Fibroblast of the aortic adventitia (primary cell): ENCODE measurements at places on chromosomes 3 and 15.

GRCh38 chr3:129892486-129892856, 1.0 kb downstream of the TMCC1 start:
- DNase-seq: no peak

DNA sequence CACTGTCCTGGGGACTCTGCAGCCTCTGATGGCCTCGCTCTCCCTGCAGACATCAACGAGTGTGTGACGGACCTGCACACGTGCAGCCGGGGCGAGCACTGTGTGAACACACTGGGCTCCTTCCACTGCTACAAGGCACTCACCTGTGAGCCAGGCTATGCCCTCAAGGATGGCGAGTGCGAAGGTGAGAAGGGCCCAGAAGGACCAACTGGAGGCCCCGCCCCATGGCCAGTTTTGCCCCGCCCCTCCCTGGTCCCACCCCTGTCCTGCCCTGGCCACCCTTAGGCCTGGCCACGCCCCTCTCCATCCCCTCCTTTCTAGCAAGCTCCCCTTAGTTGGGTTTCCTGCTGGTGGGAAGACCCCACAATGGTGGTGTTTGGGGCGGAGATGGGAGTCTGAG, 77.5 kb downstream of the FBLN2 start:
- DNase-seq: no peak

GRCh38 chr3:184399410-184399809, 19.6 kb downstream of the CHRD start:
- DNase-seq: peak; percentile 95

GRCh38 chr3:77420336-77420735, 380.4 kb downstream of the ROBO2 start:
- no peak for DNase-seq

DNA sequence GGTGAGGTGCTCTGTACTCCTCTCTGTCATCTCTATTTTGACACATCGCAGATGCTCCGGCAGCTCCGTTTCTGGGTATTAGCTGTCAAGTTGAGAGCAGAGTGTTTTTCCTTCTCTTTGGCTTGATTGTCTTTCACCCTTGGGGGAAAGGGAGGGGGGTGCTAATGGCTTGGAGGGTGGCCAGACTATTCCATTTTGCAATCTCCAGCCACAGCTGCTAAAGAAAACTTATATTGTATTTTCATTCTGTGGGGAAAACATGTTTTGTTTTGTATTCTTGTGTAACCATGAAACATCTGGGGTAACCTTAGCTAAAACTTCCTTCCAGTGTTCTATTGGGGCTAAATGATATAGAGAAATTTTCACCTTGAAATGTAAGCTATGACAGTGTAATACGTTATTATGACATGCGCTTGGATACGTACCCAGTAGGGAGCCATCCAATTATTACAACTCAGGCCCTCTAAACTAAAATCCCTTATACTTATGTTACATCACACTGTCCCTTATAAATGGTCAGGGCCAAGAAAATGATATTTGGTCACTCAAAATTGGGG, 14.0 kb upstream of the LARP6 start:
- DNase-seq: peak; percentile 91

GRCh38 chr3:157070678-157070999, 89.3 kb downstream of the CCNL1 start:
- DNase-seq: peak; percentile 47

DNA sequence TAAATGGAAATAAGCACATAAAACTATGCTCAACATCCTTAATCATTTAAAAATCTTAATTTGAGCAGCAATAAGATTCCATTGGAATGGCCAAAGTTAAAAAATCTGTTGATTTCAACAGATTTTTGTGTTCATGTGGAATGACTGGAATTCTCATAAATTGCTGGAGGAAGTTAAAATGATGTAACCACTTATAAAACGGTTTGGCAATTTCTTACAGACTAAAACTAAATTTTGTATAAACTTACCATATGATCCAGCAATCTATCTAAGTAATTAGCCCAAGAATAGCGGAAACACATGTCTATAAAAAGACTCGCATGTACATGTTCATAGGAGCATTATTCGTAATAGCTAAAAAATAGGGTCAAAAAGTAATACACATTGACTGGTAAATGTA, 1713.6 kb downstream of the SI start:
- no peak for DNase-seq

- no peak for DNase-seq
Observed at GRCh38 chr15:28930011-28930410, 44.2 kb downstream of the APBA2 start.

GRCh38 chr3:110810356-110810755, 261.3 kb upstream of the NECTIN3 start:
- peak; percentile 59 for DNase-seq

GRCh38 chr3:35291471-35292236, 347.7 kb upstream of the ARPP21 start:
- no peak for DNase-seq

- no peak for DNase-seq
Observed at GRCh38 chr3:71890356-71890931, 105.5 kb upstream of the PROK2 start.

DNA sequence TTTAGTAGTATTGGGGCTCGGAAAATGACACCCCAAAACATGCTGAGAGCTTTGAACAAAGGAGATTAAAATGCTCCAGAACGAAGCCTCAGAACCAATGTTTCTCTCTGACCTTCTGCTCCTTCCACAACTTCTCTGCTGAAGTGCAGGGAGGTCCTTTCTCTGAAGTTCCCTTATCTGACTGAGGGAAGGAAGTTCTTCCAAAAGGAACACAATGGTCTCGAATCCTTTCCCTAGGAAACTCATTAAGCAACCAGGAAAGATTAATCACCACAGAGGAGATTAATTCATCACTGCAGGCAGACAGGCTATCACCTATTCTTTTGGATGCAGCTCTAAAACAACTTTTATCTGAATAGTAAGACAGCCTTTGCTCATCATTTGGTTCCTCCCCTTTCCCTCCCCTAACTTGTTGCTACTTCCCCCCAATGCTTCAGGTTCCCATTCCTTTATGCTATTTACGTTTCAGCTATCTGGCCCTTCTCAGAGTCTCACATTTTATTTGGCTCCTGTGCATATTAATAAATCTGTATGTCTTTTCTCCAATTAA, 18.2 kb upstream of the WDR49 start:
- no peak for DNase-seq

GRCh38 chr3:66836363-66837152, 161.5 kb upstream of the KBTBD8 start:
- DNase-seq: peak; percentile 24

GRCh38 chr3:88742106-88742505, 365.3 kb upstream of the EPHA3 start:
- DNase-seq: no peak
